Stimulated activated CD4-positive, alpha-beta T cell treated with anti-CD3 and anti-CD28 coated beads, Interleukin-1b, Interleukin-23, amount 100 ng/mL, for 24 hours (primary cell): ENCODE measurements at places on chromosomes 16 and 17.

- DNase-seq: no peak
These were observed 24.4 kb downstream of the UBE2O start for GRCh38 chr17:76428511-76428910.

GRCh38 chr16:65538976-65539375 lies 417.1 kb upstream of the CDH11 start:
- DNase-seq: no peak

GRCh38 chr16:24430954-24431760 lies 108.2 kb upstream of the RBBP6 start:
- DNase-seq: no peak

DNA sequence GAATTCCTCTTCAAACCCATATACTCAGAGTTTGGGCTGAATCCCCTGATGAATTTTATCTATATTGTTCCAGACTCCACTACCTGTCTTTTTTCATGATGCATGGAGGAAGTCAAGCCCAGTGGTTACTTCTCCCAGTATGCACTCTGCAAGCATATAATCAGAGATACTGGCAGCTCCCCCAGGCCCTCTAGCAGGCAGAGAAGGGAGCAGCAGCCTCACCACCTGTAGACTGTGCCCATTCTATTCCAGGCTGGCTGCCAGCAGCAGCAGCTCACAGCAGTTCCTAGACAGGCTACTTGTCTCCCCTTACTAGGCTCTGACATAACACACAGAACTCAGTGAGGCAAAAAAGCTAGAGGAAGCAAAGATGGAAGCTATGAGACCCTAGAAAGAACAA lies 3.4 kb downstream of the MKS1 start:
- no peak for DNase-seq

- DNase-seq: no peak
These were observed 114.7 kb downstream of the C16orf78 start for GRCh38 chr16:49488336-49488735.

DNA sequence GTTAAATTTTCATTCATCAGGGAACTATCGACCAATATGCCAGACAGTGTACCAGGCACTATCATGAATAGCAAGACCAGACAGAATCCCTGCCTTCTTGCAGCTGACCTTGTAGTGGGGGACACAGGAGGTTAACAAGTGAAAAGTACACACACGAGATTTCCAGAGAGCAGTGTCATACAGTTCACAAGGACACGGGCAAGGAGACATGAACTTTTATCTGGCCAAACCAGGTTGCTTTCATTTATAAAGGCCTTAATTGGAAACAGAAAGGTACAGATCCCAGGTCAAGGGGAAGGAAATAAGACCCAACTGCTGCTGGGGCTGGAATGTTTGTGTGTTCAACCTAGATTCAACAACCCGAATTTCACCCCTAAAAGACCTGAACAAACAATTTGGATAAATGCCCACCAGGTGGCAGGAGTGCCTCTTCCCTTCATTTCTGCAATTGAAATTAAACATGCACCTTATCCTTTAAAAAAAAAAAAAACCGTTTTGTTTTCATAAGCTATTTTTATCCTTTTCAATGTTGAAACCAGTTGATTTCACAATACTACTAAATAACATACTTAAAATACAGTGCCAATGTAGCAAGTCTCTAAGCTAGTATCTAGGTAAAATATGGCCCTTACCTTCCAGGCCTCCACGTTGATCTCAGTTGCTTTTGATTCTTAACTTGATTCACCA lies 65.9 kb downstream of the EMP2 start:
- DNase-seq: no peak

- peak; percentile 57 for DNase-seq
These were observed 80.9 kb downstream of the ARHGAP23 start for GRCh38 chr17:38508954-38509771.

GRCh38 chr17:62931101-62931500 lies 34.9 kb upstream of the TANC2 start:
- no peak for DNase-seq

DNA sequence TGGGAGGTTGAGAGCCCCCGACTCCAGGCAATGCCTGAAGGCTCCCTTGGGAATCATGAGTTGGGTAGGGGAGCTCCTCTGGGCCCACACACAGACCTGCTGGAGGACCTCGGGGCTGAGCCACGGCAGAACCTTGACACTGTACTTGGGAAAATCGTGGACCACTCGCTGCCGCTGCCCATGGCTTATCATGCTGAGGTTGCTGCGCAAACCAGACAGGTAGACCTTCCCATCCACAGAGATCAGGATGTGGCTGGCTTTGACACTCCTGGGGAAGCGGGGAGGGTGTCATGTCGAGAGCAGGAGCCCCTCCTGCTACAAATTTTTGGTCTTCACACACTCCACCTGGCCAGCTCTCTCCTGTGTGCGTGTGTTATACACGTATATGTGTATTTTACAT lies 7.2 kb upstream of the LIMD2 start:
- DNase-seq: no peak

DNA sequence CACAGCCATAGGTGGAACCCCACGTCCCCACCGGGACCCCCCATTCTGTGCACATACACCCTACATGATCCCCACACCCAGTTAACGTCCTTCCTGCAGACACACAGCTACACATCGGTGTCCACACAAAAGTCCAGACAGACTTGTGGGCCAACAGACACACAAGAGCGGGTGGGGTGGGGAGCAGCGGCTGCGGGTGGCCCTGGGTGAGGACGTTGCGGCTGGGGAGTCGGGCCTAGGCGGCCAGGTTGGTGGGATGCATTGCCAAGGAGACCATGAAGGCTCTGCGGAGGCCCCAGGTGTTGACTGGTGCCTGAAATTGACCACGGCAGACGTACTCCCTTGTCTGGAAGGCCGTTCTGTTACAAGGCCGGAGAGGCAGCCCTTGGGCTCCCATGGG lies 8.7 kb upstream of the DPEP1 start:
- DNase-seq: no peak

GRCh38 chr16:11913425-11914079 lies 2.2 kb downstream of the GSPT1 start:
- no peak for DNase-seq

GRCh38 chr16:67746846-67747245 lies 27.7 kb upstream of the GFOD2 start:
- no peak for DNase-seq

- DNase-seq: no peak
These were observed 32.7 kb downstream of the NFATC3 start for GRCh38 chr16:68117884-68118283.

DNA sequence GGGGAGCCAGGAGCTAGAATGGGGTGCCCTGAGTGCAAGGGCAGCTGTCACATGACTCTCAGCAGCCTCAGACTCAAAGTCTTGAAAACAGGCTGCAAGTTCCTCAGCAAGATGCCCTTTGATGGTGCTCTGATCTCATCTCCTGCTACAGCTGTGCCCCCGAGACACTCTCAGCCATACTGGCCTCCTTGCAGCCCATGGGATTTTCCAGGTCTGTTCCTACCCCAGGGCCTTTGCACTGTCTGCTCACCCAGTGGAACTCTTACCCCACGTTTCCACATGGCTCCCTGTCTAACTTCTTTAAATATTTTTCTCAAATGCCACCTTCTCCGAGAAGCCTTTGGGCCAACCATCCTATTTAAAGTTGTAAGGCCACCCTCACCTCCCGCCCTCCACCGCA lies 146.9 kb downstream of the C16orf95 start:
- DNase-seq: no peak

- DNase-seq: no peak
These were observed 14.6 kb downstream of the STH start for GRCh38 chr17:46013502-46014165.

DNA sequence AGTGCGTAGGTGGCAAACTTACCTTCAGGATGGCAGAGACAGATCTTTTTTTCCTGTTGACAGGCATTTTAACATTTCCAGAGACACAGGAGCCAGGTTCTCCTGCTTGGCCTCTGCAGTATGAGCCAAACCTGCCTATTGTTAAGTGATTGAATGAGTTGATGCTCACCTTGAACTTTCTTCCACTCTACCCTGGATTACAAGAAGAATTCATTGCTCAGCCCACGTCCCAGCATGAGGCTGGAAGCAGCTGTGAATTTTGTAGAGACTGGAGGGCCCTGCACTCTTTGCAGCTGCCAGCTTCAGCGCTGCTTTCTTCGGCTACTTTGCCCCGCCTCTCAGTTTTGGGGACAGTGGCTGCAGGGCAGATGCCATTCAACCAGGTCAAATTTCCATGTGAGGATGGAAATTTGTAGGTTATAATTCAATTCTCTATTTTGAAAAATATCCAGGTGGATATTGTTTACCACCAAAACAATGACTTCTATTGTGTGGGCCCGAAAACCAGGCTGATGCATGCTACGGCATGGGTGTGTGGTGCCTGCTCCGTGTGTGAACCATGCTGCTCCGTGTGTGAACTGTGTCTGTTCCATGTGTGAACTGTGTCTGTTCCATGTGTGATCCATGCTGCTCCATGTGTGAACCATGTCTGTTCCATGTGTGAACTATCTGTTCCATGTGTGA lies 75.2 kb upstream of the METTL9 start:
- DNase-seq: no peak

GRCh38 chr16:19765860-19766553 lies 47.9 kb downstream of the IQCK start:
- DNase-seq: no peak

- no peak for DNase-seq
These were observed 37.7 kb upstream of the SREBF1 start for GRCh38 chr17:17874478-17874877.

DNA sequence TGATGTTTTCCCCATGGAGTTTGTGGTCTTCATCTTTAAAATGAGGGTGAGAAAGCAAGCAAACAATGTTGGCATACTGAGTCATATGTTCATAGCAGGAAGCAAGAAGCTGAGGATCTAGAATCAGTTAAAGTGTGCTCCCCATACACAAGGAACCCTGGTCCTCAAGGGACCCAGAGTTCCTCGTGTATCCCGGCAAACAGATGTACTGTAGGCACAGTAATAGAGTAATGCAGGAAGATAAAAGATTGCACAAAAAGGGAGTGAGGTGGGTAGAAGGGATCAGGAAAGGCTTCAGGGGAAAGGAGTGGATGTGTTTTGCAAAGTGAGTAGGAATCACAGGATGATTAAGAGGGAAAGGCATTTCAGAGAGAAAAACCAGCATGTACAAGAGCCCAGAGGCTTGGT lies 412.3 kb upstream of the CDH11 start:
- DNase-seq: no peak

GRCh38 chr17:58605470-58605869 lies 86.4 kb downstream of the TEX14 start:
- no peak for DNase-seq

DNA sequence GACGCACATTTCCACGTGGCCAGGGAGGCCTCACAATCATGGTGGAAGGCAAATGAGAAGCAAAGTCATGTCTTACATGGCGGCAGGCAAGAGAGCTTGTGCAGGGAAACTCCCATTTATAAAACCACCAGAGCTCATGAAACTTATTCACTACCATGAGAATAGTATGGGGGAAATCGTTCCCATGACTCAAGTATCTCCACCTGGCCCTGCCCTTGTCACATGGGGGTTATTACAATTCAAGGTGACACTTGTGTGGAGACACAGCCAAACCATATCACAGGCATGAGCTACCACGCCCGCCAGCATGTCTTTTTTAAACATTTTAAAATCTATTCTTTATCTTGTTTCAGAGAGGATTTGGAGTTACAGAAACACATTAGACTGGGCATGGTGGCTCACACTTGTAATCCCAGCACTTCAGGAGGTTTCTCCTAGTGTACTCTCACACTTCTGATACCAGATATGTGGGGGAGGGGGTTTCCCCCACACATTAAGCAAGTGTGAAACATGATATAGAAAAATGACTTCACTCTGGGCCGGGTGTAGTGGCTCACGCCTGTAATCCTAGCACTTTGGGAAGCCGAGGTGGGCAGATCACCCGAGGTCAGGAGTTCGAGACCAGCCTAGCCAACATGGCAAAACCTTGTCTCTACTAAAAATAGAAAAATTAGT lies 5.6 kb upstream of the ATMIN start:
- no peak for DNase-seq

DNA sequence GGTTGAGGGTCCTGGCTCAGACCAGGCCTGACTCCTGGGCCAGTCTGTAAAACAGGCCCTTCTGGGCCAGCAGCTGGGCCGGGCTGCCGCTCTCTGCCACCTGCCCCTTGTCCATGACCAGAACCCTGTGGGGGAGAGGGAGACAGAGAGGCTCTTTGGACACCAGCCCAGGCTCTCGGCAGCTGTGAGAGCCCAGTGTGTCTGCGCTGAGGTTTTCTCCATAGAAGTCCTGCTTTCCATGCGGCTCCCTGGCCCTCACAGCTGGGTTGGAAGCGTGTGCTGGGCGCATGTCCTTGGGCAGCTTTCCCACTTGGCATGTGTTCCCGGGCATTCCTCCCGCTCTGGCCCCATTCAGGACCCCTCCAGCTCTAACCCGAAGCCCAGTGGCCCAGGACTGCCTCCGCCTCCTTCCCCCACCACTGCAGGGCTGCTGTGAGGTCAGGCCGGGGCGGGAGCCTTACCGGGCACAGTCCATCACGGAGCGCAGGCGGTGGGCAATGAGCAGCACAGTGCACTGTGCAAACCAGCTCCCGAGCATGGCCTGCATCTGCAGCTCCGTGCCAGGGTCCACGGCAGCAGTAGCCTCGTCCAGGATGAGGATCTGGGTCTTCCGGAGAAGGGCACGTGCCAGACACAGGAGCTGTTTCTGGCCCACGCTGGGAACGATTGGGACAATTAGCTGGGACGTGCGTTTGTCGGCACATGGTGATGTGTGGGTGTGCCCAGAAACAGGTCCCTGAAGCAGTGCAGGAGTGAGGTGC lies 73.0 kb downstream of the ABCC6 start:
- DNase-seq: no peak
